Sigmoid colon (tissue), 7 donors: ENCODE measurements at places on chromosomes 13 and 19.

DNA sequence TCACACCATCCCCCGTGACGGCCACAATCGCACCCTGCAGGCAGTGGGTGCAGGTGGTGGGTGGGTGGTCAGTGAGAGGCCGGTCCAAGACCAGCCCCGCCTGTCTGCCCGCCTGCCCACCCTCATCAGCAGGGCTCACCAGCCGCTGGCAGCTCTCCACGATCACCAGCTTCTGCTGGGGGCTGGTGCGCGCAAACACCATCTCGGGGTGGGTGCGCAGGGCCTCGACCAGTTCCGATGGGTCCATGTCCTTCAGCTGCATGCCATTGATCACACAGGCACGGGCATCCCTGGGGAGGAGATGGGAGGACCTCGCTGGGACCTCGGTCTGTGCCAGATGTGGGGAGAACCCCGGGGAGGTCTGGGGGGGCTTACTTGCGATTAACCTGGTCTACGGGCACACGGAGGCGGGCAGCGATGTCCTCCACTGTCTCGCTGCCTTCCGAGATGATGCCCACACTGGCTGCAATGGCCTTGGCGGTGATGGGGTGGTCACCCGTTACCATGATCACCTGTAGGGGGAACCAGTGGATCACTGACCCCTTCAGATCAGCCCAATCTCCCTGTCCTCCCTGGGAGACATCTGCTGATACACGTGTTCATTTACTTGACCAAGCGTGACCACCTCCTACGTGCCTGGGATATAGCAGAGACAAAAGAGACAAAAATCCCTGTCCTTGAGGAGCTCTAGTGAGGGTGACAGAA lies 8.0 kb downstream of the ATP4A start:
- DNase-seq = no peak

DNA sequence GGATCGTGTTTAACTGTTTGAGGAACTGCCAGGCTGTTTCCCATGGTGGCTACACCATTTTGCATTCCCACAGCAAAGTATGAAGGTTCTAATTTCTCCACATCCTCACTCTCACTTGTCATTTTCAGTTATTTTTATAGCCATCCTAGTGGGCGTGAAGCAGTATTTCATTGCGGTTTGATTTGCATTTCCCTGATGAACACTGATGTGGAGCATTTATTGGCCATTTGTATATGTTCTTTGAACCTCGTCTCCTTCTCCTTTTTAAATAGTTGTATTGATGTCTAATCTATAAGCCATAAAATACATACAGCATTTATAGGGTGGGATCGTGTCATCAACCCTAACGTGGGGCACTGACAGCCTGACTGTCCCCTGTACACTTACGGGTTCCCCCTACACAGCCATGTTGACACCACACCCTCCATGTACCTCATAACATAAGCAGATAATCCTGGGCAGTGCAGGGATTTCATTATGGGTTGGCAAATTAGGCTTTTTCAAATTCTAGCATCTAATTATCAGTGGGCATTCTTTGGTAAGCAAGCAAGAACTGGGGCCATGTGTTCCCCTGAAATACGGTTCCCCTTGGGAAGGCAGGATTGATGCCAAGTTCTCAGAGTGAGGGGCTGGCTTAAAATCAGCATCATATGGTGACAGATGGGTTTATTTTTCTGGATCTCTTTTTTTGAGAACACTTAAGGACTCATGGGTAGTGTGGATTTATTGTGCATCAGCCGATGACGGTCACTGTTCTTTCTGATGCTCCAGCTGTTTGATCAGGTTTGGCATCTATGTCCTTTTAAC lies 11.6 kb upstream of the ZBTB45 start:
- DNase-seq = no peak

DNA sequence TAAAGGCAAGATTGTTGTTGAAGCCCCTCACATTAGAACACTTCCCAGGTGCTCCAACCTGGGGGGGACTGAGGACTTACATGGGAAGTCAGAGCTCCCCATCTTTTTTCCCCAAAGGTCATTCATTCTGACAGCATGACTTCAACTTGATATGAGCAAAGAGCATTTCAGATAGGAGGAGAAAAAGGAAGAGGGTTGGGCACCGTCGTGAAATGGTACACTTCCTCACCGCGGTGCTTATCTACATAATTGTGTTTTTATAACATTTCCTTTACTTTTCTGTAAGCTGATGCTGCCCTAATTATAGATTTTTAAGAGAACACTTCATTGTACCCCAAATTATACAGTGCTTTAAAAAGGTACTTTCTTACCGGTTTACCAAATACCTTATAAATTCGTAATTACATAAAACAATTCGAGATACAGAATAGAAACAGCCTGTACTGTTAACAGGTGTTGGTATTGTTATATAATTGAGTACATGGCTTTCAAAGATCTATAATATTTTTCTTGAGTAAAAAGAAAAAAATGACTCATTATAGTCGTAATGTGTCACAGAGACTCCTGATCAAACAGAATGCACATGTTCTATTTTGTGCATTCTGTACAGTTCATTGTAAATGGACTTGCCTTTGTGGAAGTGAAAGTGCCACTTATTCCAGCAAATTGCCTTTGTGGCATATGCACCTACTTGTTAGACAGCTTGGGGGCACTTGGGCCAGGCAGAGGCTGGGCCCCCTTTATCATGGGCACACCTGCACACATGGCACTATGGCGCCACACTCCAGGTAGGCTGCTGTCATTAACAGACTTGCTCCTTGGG lies 81.8 kb downstream of the GGACT start:
- no peak for DNase-seq

GRCh38 chr13:28597641-28598040 lies 61.3 kb upstream of the POMP start:
- DNase-seq = no peak

DNA sequence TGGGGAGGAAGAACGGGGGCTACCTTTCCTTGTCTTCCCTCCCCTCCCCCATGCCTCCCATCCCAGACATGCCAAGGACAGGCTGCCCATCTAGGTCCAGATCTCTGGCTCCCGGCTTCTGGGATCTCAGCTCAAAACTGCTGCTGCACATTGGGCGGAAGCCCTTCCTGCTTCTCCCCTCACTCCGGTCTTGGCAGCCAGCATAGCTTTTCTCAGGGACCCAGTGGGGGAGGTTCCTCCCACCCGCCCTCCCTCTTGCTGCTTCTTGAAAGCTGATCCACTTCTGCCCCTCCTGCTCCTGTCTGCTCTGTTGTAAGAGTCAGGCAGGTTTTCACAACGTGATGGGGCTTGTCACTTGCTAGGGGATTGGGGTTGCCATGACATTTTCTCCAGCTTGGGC lies 21.7 kb upstream of the RNF17 start:
- DNase-seq = no peak

DNA sequence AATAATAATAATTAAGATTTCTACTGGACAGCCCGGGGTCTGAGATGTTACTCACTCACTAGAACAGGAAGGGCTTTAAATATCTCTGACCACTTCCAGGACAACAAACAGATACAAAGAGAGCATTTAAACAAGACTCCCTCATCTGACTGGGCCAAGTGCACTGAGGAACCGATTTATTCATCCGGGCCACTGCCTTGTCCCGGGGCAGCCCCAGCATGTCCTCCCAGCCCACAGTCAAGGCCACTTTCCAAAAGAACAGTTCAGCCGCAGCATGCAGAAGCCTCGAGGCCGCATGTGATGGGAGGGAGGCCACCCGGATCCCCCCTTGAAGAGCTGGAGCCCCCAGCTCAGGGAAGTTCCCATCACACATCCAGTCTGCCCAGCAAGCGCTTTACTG lies 30.5 kb downstream of the MLLT1 start:
- DNase-seq = no peak

- peak; percentile 82 for DNase-seq
Observed at GRCh38 chr19:12985049-12985776, 10.1 kb upstream of the NFIX start.

GRCh38 chr13:83992566-83993358 lies 110.5 kb upstream of the SLITRK1 start:
- no peak for DNase-seq

GRCh38 chr19:56721714-56722113 lies 50.2 kb upstream of the ZNF835 start:
- no peak for DNase-seq

DNA sequence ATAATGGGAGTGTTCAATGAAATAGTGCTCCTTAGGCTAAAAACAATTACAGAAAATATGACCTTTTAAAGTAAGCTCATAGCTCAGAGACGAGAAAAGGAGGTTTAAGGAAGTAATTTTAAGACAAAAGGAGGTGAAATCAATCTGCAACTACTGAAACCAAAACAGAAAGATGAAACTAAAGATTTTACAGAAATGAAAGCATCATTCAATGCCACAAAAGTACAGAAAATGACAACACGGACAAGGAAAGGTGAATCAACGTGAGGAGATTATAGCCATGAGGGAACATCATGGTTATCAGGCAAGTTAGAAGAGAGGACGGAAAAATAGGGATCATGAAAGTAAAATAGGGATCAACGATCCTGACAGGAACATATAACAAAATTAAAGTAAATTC lies 745.2 kb downstream of the PCDH17 start:
- no peak for DNase-seq

DNA sequence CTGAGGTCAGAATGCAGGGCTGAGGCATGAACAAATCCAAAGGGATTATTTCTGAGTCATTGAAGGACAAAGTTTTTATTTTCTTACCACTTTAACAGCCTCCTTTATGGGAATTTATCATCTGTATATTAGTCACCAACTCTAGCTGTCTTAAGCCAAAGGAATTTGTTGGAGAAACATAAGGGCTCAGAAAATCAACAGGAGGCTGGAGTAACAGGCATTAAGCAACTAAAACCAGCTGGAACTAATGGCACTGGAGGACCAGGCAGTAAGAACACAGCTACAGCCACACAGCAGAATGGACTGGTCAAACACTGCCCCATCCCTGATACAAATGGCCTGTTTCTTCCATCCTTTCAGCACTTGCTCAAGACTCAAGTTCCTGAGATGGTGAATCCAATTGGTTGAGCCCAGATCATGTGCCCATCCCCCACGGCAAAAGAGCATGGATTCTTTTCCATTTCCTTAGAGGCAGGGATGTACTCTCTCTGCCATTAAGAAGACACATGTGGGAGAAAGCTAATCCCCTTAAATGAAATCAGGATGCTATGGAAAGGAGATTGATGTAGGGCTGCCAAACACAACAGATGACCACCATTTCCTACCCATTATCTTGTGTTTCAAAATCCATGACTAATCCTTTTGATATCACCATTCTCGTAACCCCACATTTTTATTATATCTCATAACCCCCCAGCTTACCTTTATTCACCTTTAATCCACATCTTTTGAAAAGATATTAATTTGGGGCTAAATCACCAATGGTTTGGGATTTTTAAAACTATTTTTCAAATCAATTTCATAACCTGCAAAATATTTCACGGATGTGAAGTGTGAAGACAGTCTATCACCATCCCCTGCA lies 157.0 kb upstream of the FNDC3A start:
- DNase-seq = no peak
